ENCODE measurements at places on chromosomes 2 and 18.
A peak's percentile ranks its signal among the peaks of the same experiment; 100 is the strongest.

DNA sequence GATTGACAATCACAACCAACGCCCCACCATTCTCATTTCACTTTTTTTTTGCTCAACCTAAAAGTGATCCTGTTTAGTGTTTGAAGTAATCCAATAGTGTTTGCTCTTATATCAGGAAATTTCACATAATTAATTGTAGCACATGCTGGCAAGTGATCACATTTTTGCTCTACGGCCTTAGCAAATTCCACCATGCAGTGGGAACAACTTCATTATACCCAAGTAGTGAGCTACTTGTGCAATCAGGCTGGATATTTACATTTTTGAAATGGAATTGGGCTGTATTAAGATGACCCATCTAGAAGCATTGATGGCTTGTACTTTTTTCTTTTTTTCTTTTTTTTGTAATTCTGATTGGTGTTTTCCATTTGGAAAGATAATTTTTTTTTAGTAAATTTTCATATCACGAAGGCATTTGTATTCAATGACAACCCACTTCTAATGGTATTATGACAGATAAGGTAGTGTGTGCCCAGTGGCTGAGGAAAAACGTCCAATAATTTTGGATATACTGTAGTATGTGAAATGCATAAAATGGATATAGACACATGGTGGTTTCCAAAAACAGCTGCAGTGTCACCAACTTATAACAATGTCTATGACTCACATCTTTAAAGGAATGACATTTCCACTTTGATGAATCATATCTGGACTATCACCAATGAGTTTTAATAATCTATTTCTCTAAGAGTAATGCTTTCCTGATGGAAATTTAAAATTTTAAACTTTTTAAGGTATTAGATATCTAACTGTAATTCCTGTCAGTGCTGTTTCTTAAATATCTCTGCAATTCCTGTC lies 130.6 kb downstream of the COL6A3 start:
- DNase-seq: peak; percentile 50

GRCh38 chr2:152466041-152466440 lies 131.1 kb downstream of the FMNL2 start:
- peak; percentile 6 for DNase-seq

DNA sequence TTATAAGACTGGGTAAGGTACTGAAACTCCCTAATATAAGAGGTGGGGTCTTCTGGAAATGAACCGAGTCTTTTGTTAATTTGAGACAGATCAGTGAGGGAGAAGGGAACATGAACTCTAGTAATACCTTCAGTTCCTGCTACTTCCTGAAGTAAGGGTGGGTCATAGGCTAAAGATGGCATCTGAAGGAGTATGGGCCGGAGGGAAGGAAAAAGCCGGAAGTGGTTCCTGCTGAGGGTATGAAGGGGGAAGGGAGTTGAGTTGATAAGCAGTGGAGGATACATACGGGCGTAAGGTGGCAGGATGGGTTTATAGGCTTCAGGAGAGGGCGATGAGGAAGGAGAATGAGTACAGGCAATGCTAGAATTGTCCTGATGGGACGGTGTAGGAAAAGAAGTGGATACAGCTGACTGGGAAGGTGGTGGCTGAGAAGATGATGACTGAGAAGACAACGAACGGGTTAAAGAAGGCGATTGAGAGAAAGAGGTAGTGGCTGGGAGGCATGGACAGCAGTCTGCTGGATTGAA lies 58.2 kb downstream of the KYNU start:
- no peak for DNase-seq

DNA sequence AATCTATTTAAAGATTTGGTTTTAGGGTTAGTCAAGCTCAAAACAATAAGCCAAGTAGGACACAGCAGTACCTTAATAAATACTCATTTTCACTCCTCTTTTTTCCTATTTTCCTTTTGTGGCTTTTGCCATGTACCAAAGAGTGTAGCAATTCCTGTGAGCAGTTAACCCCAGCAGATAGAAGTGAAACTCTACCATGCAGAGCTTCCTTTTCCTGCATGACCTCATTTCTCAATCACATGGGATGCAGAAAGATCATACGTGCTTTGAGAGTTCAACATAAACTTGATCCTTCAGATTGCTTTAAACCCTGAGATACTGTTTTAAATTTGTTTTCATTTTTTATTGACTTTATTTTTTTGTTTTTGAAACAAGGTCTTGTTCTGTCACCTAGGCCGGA lies 99.1 kb upstream of the ARHGAP15 start:
- no peak for DNase-seq

- DNase-seq: no peak
These were observed 260.5 kb downstream of the CCDC85A start for GRCh38 chr2:56444339-56444738.

- DNase-seq: no peak
These were observed 12.2 kb upstream of the DTNA start for GRCh38 chr18:34697891-34698290.

DNA sequence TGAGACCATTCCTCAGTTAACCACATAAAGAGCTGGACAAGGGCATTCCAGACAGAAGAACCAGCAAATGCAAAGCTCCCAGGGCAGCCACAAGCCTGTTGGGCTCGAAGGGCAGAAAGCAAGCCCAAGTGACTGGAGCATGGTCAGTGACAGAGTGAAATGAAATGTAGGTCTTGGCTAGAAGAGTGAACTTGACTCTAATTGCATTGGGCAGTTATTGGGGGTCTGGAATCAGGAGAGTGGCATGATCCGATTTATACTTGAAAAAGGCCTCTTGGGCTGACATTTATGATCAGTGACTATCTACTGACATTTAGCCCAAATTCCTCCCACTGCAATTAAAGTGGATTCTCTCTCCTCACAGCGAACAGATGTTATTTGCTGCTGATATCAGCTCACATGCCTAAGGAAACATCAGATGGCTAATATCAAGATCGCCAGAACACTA lies 152.5 kb upstream of the KLF7 start:
- DNase-seq: no peak

GRCh38 chr18:67319109-67319508 lies 197.4 kb downstream of the DSEL start:
- DNase-seq: no peak

GRCh38 chr2:232697807-232698110 lies 628 bp downstream of the GIGYF2 start:
- DNase-seq: no peak

- DNase-seq: no peak
These were observed 58.2 kb downstream of the MYO1B start for GRCh38 chr2:191303140-191304005.

- no peak for DNase-seq
These were observed 2.9 kb upstream of the EN1 start for GRCh38 chr2:118850168-118850900.

DNA sequence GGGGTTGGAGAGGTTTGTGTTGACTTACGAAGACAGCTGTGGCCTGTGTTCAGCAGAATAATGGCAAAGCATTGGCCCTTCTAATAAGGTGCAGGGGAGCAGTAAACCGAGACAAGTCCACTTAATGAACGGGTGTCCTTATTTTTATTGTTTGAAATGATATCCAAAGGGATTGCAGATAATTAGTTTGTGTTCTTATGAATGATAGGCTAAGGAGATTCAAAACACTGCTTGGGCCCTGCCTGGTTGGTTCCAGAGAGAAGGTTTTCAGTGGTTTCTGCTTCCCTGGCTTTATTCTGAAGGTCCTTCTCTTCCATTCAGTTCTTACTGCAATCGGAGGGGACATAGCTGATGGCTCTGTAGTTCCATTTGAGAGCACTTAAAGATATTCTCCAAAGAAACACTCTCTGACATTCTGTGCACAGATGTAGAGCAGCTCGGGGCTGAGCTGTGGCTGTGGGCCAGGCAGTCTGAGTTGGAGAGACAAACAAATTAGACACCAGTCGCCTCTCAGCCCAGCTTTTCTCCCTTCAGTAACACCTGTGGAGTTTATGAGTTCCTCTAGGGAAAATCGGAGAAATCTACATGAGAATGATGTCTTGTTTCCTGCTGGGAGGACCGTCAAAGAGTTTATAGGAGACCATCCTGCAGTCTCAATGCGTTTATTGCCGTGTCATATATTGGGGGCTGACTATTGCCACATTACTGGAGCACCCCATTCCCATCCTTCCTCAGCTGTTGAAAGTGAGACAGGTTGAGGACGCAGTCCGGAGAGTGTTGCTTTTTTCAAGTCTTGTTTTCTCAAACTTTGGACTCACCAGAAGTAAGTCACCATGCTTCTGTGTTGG lies 6.5 kb downstream of the GREB1 start:
- no peak for DNase-seq

GRCh38 chr2:15834381-15835031 lies 105.8 kb upstream of the MYCN start:
- DNase-seq: no peak

- DNase-seq: no peak
These were observed 162.6 kb upstream of the SIX3 start for GRCh38 chr2:44778671-44779476.

DNA sequence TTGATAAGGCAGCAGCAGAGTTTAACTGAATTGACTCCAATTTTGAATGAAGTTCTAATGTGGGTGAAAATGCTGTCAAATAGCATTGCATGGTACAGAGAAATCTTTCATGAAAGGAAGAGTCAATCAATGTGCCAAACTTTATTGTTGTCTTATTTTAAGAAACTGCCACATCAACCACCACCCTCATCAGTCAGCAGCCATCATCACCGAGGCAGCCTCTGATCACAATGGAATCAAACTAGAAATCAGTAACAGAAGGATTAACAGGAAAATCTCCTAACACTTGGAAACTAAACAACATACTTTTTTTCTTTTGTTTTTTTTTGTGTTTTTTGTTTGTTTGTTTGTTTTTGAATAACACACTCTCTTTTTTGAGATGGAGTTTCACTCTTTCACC lies 9.9 kb downstream of the DNAJC27 start:
- DNase-seq: no peak

GRCh38 chr2:144660518-144661316 lies 140.8 kb upstream of the ZEB2 start:
- peak; percentile 7 for DNase-seq

DNA sequence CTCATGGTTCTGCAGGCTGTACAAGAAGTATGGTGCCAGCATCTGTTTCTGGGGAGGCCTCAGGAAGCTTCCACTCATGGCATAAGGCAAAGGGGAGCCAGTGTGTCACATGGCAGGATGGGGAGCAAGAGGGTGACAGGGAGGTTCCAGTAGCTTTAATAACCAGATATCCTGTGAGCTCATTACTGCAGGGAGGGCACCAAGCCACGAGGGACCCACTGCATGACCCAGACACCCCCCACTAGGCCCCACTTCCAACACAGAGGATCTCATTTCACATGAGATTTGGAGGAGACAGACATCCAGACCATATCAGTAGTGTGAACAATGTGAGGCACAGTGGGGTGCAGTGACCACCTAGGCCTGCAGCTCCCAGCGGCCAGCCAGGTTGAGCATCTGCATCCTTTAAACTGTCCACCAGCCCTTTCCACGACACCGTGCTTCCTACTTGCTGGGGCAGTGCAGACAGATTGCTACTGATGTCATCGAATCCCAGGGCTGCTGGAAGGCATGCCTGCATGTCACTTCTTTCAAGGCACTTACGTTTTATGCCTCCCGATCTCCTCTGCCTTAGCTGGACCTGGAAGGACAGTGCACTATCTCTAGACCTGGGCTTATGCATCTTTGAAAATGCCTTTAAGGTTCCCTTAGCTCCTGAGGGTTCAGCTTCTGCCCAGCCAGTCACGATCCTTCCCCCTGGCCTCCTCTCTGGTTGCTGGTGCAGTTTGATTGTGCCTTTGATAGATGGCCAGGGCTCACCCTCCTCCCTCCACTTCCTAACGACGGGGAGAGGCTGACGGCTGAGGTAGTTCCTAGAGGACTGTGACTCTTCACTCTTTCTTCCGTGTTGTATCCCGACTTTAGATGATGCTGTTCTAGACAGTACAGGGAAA lies 174.3 kb downstream of the FAM210A start:
- no peak for DNase-seq

GRCh38 chr18:34862561-34862960 lies 152.5 kb downstream of the DTNA start:
- no peak for DNase-seq

GRCh38 chr2:55384786-55385185 lies 34.9 kb downstream of the CCDC88A start:
- no peak for DNase-seq

GRCh38 chr2:159505196-159505595 lies 111.2 kb downstream of the BAZ2B start:
- DNase-seq: no peak

GRCh38 chr2:60413069-60413813 lies 140.2 kb downstream of the BCL11A start:
- no peak for DNase-seq

DNA sequence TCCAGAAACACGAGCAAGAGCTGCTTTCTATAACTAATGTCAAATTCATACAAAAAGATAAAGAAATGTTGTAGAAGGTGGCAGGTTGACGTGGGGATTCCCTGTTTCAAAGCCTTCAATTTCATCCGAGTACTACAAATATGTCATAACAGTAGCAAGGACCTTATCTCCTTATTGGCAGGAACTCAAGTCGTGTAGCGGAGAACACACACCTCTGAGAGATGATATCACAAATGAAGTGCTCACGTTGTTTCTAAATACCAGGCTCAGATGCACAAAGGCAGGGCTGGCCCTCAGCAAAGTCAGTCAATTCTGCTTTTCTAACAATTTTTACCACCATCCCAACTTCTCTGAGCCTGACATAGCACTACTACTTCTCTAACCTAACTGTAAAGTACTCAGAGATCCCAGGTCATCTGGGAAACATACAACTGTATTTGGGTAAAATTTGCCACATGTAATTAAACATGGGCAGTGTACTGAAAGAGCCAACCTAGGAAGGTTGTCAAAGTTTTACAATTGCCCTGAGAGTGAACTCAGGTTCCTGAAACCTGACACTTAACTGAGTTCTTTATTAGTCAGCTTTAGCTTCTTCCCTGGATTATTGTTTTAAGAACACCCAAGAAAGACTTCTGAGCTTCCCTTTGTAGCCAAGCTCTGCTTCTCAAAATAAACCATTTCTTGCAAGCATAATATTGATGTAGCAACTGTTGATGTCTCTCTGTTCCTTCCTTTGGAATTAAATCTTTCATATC lies 813.7 kb upstream of the ACVR2A start:
- DNase-seq: no peak

- peak; percentile 19 for DNase-seq
These were observed 558.8 kb downstream of the MBD2 start for GRCh38 chr18:53665701-53666100.

GRCh38 chr2:176526995-176527901 lies 258.0 kb downstream of the MTX2 start:
- no peak for DNase-seq

DNA sequence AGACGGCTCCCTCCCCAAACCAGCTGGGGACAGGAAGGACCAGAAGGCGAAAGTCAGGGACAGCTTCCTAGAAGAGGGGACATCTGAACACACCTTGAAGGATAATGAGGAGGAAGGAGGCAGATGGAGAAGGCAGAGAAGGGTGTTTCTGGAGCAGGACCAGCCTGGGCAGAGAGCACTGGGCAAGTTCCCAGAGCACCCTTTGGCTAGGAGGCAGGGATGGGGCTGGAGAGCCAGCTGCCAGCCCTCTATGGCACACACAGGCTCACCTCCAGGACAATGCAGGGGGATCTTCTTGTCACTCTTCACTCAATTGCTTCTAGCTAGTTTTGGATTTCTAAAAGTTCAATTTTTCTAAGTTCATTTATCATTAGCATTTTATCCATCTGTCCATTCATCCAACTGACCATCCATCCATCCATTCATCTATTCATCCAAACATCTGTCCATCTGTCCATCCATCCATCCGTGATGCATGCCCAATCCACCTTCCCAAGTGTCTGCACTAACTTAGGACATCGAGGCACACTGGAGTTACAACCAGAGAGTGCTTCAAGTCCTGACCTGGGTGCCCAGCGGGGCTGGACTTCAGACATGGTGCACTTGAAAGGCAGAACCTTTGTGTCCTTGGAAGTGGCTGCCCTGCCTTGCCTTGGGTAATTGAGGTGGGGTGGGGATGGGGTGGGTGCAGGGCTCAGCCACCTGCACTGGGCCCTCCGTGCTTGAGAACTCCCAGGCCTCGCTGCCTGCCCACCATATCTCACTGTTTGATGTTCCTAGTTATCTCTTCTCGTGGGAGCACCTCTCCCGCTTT lies 42.5 kb downstream of the INHBB start:
- no peak for DNase-seq
